ENCODE measurements at places on chromosomes 3 and 15. TPM values are rescaled to one million over a fixed set of nuclear protein-coding genes. Genes with fewer than 3 reads are reported as not detected.
A peak's percentile ranks its signal among the peaks of the same experiment; 100 is the strongest.

DNA sequence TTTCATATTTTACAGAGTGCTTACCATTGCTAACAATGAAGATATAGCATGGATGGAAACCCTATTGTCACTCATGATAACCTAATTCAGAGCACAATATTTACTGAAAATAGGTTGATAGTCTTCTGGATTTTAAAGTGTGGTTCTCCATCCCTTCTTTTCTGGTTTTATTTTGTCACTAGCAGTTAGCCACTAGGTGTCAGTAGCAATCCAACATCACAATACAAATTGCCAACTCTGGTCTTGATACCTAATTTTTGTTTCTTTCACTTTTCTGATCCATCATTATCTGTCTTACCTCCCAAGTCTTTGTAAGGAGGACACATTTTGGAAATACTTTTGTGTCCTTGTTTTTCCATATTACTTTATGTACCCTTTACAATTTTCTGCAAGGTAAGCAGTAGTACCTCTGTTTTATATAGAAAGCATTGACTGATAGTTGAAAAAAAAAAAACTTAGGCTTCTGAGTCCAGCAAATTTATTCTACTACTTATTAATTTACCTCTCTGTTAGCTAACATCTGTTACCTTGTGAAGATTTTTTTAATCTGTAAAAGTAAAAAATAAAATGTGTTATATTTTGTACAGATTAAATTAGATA, 28.3 kb upstream of the CRYBG3 start:
- no peak overlapping the region for H3K4me3 ChIP-seq
- no peaks in the 10 kb centered on the region for H3K4me1 ChIP-seq
- DNase-seq = peak; percentile 67
- H3K27ac ChIP-seq = no peak overlapping the region

DNA sequence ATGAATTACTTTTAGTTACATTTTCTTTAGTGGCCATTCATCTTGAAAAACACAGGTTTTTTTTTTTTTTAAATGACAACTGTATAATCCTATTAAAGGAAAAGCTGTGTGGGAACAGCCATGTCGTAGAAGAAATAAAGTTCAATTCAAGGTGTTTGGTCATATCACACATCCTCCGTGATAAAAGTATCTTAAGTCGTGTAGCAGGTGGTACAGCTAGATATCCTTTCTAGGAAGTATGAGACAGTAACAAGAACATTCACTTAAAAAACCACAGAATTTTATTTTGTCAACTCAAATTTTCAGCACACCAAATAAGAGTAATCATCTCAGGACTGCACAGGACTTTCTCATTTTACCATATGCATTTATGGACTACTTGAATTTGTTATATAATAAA, 16.1 kb downstream of the ZDHHC23 start:
- no peaks in the 10 kb centered on the region for H3K36me3 ChIP-seq
- H3K27me3 ChIP-seq = no peaks in the 10 kb centered on the region
- DNase-seq = no peak

DNA sequence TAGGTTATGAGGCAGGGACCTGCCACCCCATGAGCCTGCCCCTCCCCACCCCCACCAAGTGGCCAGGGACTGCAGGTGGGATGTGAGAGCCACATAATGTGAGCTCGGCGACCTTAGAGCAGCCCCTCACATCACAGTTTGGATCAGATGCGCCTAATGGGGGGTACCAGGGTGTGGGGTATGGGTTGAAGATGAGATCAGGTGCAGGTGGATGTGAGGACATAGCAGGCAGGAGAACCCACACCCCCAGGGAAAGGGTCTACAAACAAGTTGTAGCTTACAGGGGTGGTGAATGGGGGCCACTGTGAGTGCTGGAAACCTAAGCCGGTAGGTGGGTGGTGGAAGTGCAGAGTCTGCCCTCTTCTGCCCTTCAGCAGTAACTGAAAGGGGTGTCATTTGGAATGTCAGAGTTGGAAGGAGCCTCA, 94.0 kb downstream of the CORO2B start:
- H3K27me3 ChIP-seq = no peaks in the 10 kb centered on the region
- no peak overlapping the region for H3K27ac ChIP-seq
- no peaks in the 10 kb centered on the region for H3K36me3 ChIP-seq
- no peak overlapping the region for H3K4me3 ChIP-seq

DNA sequence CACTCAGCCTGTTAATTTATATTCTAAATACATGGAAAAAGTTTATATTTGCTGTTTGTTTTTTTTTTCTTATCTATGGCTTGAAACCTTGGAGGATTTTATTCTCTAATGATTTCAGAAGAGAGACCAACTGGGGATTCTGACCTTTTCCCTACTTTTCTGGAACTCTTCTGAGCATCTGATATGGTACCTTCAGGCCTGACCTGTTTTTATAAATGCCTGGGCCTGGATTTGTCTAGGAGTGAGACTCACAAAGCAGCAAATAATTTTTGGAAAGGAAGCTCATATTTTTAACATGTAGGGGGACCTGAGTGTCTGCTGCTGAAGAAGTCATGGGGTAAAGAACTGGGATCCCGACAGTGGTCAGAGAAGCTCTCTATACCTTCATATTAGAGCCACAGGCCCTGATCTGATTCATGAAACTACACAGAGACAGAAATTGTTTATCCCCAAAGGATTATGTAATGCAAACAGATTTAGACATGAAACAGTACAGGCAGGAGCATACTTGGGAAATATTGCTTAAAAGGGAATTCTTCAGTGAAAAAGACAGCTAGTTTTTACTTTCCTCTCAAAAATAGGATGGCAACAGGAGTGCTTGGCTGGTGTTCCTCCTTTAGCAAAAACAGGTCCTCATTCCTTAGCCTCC, 15.9 kb downstream of the PPM1L start:
- no peak overlapping the region for H3K27ac ChIP-seq
- no peak for DNase-seq
- H3K4me3 ChIP-seq = no peak overlapping the region

DNA sequence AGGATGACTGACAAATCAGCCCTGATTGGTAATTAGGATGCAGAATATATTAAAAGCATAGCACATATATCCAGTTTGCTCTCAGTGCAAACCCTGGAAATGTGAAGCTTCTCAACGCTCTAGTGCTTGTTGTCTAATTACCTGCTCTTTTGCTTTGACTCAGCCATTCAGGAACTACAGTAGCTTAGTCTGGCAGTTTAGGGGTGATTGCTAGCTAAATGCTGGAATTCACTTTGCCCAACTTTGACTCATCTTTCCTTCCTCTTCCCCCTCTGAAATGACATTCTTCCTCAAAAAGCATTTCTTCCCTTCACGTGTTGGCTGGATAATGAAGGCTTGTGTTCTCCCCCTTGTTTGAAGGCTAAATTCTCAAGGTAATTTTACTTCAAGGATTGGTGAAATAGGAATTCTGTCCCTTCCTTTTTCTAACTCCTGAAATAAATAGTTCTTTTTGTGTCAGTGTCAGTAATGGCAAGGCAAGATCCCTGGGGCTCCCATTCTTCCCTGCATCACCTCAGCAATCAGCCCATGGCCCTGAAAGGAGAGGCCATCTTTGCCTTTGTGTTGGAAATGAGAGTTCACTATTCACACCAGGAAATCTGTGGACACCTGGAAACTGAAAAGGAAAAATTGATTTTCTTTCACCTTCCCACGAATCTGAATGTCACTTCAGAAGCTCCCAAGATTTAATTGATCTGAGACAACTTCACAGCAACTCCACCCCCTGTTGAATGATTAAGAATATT, 103.6 kb downstream of the ECT2 start:
- no peak overlapping the region for H3K27ac ChIP-seq
- no peak overlapping the region for H3K4me3 ChIP-seq
- H3K36me3 ChIP-seq = no peaks in the 10 kb centered on the region
- no peak for DNase-seq
- H3K4me1 ChIP-seq = no peaks in the 10 kb centered on the region

GRCh38 chr3:72306800-72307341, 521.9 kb upstream of the PROK2 start:
- H3K4me3 ChIP-seq = no peak overlapping the region
- no peaks in the 10 kb centered on the region for H3K27me3 ChIP-seq
- no peaks in the 10 kb centered on the region for H3K36me3 ChIP-seq
- no peak for DNase-seq
- no peak overlapping the region for H3K27ac ChIP-seq

DNA sequence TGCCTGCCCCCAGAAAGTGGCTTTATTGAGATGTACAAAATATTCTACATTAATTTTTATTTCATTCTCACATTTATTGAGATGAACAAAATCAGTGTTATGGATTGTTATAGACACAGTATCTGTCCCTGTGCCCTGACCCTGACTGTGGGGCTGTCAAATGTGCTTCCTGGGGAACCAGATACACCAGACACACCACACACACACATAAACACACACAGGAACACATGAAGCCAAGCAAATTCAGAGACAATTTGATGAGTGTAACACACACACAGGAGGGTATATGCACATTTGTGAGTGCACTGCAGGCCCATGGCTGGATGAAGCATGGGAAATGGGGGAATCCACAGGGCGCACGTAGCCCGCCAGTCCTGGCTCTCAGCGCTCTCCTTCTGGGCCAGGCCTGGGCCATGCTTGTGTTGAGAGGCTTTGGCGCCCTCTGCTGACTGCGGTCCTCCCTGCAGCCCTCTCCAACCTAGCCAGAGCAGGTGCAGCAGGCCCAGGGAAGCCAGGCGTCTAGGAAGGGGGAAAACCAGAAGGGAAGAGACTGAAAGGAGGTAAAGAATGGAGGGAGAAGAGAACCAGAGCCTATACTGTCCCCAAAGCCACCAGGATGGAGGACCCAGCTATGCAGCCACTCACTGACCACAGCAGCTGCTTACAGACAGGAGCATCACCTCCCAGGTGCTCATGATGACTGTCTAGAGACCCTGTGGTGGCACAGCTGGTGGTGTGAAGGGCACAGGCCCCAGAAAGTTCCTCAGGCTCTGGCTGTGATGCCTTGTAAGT, 18.0 kb upstream of the LOXL1 start:
- H3K4me1 ChIP-seq = no peaks in the 10 kb centered on the region
- H3K27ac ChIP-seq = no peak overlapping the region
- H3K36me3 ChIP-seq = no peaks in the 10 kb centered on the region
- peak; percentile 66 for DNase-seq

- H3K27ac ChIP-seq = no peak overlapping the region
- H3K36me3 ChIP-seq = no peaks in the 10 kb centered on the region
- no peak overlapping the region for H3K4me3 ChIP-seq
- H3K27me3 ChIP-seq = no peaks in the 10 kb centered on the region
- no peaks in the 10 kb centered on the region for H3K4me1 ChIP-seq
- DNase-seq = no peak
These were observed 12.5 kb downstream of the KLHDC8B start for GRCh38 chr3:49183873-49184272.

DNA sequence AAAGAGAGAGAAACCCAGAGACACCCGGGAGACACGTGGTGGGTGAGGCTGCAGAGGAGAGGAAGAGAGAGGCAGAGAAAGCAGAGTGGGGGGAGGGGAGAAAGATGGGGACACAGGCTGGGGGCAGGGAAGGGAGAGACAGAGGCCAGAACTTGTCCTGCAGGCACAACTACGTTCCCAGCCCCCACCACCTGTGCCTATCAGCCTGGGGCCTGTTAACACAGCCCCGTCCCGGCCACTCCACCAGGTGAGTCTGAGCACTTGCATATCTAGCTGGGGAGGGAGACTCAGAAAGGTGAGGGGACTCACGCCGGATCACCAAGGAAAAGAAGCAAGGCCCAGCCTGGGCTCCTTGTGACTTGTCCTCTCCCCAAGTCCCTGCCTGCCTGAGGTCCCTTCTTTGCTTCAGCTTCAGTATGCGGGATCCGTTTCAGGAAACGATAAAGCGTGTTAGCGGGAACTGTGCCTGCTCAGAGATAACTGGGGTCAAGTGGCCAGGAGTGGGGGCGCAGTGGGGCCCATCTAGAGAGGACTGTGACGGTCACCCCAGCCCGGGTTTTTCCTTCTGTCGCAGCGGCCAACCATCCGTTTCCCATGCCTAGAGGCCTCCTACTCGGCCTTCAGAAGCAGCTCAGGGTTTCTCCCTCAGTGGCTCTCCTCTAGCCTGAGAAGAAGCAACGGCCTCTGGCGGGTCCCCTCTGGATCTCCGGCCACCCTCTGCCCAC, 10.3 kb downstream of the LINGO1 start:
- no peak overlapping the region for H3K4me3 ChIP-seq
- no peaks in the 10 kb centered on the region for H3K36me3 ChIP-seq

GRCh38 chr15:45993508-45993907, 358.7 kb downstream of the SQOR start:
- H3K4me3 ChIP-seq = no peak overlapping the region
- no peak overlapping the region for H3K27ac ChIP-seq
- no peaks in the 10 kb centered on the region for H3K4me1 ChIP-seq
- no peaks in the 10 kb centered on the region for H3K36me3 ChIP-seq
- DNase-seq = no peak

DNA sequence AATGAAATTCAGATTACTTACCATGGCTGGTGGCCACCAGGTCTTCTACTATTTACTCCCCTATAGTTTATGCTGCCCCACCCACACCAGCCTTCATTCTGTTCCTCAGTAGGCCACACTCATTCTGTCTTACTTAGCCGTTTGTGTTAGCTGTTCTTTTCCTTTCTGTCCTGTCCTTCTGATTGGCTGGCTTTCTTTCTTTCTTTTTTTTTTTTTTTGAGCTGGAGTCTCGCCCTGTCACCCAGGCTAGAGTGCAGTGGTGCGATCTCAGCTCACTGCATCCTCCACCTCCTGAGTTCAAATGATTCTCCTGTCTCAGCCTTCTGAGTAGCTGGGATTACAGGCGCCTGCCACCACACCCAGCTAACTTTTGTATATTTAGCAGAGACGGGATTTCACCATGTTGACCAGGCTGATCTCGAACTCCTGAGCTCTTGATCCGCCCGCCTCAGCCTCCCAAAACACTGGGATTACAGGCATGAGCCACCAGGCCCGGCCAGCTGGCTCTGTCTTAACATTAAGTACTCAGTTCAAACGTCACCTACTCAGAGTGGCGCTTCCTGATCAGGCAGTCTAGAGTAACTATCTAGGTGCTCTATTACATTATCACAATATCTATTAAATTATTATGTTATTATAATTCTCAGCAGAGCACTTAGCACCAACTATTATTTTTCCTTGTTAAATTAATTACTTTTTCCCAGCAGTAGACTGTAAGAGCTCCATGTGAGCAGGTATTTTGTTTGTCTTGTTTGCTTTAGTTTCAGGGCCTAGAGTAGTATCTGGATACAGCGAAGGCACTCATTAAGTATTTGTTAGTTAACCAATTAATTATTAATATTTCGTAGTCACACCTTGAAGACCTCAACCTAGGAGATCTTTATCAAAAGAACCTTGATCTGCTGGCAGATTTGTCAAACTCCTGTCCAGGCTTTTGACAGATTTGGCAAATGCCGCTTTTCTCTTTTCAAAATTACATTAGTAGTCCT, 6.4 kb downstream of the CMSS1 start:
- H3K4me1 ChIP-seq = peaks cover 2% of the 10 kb centered on the region
- no peak for DNase-seq
- no peaks in the 10 kb centered on the region for H3K27me3 ChIP-seq

- no peak for DNase-seq
- H3K36me3 ChIP-seq = no peaks in the 10 kb centered on the region
- peaks cover 21% of the 10 kb centered on the region for H3K27me3 ChIP-seq
- H3K27ac ChIP-seq = no peak overlapping the region
- H3K4me3 ChIP-seq = no peak overlapping the region
These were observed 138.4 kb downstream of the NUP210 start for GRCh38 chr3:13281507-13282357.

TJP1 gene
- total RNA-seq = not detected

ACOX2 gene
- total RNA-seq = not detected

GABRR3 gene
- total RNA-seq = not detected

ERICH6 gene
- 0.62 TPM for total RNA-seq

C3orf85 gene
- not detected for total RNA-seq

TMEM41A gene
- total RNA-seq = 29.1 TPM

MST1 gene
- total RNA-seq = 11.5 TPM

TMEM207 gene
- not detected for total RNA-seq

MAGEL2 gene
- not detected for total RNA-seq

CYP11A1 gene
- total RNA-seq = 1.0 TPM

PATL2 gene
- total RNA-seq = 83.8 TPM

GMNC gene
- not detected for total RNA-seq
